ENCODE measurements at places on chromosomes 7 and 10.

- DNase-seq = no peak
These were observed 257.2 kb downstream of the KIAA1217 start for GRCh38 chr10:24465891-24466818.

GRCh38 chr10:9860045-9860444 lies 1157.6 kb upstream of the CELF2 start:
- no peak for DNase-seq

DNA sequence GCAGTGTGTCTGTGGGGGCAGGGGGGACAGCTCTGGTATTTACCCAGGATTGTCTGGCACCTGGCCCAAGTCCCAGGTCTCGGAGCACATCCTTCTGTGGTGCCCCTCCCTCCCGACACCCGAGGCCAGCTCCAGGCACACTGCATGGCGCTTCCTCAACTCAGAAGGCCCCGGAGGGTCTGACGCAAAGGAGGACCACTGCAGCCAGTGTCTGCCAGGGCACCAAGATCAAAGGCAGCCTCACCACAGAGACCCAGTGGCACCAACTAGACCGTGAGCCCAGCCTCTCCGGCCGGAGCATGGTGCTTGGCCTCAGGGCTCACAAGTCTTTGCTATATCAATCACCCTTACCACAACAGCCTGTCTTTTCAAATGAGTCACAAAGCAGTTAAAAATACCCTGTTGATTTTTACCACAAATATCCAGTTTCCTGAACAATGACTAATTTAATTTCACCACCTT lies 99.3 kb upstream of the DDC start:
- no peak for DNase-seq

DNA sequence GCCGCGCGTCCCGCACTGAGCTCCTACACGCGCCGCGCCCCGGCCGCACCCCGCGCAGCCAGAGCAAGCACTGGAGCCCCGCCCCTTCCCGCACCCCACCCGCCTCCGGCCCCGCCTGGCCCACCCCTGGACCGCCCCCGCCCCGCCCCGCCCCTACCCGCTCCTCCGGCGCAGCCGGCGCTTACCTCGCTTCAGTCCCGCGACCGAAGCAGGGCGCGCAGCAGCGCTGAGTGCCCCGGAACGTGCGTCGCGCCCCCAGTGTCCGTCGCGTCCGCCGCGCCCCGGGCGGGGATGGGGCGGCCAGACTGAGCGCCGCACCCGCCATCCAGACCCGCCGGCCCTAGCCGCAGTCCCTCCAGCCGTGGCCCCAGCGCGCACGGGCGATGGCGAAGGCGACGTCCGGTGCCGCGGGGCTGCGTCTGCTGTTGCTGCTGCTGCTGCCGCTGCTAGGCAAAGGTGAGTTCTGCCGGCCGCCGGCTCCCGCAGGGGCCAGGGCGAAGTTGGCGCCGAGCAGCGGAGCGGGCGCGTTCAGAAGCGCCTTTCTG lies at the start of gene RET:
RET (plus strand) TSS at position 194 of the 545 bp plus-strand sequence; CDS start at position 384, 190 bp downstream.
- peak; percentile 59 for DNase-seq

GRCh38 chr10:5775685-5776084 lies 37.5 kb downstream of the GDI2 start:
- no peak for DNase-seq

GRCh38 chr10:76336213-76336963 lies 905.0 kb downstream of the LRMDA start:
- DNase-seq = no peak

DNA sequence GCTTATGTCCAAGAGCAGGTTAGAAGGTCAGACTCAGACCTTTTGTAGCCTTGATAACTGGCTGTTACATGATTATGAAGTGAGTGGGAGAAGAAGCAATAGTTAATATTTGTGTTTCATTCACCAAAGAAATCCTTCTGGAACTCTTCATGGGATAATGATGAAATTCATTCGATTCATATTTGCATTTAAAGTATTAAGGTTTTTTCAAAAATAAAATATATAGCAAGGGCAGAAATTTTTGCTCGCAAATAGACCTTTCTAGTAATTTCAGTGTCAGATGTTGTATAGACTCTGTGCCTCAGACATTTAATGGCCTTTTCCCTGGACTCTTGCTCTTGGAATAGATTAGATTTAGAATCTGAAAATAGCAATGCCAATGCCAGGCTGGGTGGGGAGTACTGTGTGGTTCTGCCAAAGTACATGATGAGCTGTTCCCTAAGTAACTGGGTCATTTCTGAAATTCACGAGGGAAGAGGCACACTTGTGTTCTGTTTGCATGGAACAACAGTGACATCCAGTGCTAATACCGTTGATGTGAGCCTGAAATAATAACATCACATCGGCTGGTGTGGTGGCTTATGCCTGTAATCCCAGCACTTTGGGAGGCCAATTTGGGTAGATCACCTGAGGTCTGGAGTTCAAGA lies 119.2 kb downstream of the MBL2 start:
- no peak for DNase-seq

GRCh38 chr10:101311185-101312066 lies 42.5 kb upstream of the BTRC start:
- DNase-seq = no peak

DNA sequence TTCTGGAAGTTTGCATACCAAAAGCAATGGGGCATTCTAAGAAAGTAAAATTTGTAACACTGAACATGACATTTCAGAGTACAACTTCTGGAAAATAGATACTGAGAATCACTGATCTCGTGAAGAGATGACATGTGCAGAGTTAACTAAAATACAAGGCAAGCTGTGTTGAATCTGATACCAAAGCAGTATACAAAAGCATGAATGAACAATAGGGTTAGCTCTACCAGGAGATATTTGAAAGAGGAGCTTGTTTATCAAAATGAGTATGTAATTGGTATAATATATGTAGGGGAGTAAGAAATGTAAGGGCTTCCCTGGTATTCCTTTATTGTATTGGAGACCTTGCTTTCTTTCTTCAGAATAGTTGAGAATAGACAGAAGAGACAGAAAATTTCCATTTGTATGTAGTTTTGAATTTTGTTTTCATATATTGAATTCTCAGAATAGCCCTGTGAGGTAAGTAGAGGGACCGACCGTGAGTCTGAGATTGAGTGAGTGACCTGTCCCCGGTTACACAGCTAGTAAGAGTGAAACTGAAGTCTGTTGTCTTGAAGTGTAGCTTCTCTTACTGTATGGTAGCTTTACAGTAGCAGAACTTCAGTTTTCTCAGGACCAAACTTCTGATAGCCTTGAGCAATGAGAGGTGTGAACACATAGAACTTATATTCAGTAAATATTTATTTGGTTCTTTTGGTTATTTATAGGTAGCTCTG lies 5.0 kb downstream of the HBP1 start:
- DNase-seq = no peak

DNA sequence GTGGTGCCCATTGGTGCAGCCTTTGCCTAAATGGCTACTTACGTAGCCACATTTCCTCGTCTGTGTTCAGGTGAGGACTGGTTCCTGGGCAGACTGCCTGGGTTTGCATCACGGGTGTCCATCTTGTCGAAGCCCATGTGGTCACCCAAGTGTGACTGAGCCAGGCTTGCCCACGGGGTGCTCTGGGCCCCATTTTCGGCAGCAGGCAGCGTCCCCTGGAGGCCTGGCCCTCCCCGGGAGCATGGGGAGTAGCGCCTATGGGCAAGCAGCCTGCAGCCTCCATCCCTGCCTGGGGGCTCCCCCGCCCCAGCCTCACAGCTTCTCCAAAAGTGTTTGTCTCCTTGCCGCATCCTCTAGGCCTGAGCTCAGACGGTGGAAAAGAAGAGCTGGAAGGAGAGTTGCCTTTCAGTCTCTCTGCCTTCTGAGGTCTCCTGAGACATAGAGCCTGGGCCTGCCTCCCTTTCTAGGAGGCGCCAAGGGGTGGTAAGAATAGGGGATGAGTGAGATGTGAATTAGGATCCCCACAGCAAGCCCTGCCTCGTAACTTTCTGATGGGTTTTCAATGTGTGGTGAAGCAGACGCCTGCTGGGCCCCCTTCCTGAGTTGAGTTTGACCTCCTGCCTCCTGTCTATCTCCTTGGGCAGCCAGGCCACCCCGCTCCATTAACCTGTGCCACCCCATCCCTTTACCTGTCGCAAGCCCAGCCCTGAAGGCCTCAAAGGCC lies 42.7 kb downstream of the HTRA1 start:
- DNase-seq = no peak

- DNase-seq = peak; percentile 55
These were observed 12.5 kb upstream of the TSPAN15 start for GRCh38 chr10:69438536-69439349.

DNA sequence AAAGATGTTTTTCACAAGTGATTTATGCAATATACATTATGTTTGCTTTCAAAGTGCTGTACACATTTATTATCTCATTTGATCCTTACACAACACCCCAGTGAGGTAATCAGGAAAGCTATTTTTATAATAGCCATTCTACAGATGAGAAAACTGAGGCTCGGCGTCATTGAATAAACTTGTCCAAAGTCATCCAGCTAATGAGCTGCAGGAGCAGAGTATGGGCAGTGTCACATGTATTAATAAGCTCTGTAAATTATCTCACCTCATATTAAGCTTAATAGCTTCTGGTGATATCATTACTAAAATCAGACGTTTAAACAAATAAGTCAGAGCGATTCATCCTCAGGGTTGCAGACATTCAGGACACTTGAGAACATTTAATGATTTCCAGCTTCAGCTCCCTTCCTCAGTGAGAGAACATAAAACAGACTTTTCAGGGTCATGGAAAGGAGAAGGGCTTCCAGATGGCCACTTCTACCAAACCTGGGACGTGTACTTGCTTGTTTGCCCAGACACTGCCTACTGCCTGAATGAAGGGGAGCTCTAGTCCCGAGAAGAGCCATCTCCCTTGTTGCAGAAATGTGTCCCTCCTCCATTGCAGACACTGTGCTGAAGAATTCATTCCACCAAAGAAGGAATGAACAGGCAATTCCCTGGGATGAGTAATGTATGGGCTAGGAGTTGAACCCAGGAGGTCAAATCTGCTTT lies 20.5 kb upstream of the FZD1 start:
- DNase-seq = no peak

DNA sequence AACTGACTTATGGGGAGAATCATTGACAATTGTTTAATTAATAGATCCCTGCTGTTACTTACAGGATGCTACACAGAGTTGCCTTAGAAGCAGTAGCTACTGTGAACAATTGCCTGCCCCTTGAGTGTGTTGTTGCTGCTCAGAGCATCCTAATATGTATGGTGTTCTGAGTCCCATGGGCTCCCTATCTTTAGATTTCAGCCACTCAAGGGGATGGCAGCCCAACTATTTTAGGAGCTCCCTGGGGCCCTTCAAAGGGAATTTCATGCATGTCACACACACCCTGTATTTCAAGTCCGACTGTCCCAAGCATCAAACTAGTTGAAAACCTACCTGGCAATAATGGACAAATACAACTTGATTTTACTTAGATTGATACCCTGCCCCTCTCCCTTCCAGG lies 111.2 kb downstream of the NOC3L start:
- no peak for DNase-seq

- peak; percentile 47 for DNase-seq
These were observed 112.2 kb upstream of the PDCD4 start for GRCh38 chr10:110759523-110759922.

DNA sequence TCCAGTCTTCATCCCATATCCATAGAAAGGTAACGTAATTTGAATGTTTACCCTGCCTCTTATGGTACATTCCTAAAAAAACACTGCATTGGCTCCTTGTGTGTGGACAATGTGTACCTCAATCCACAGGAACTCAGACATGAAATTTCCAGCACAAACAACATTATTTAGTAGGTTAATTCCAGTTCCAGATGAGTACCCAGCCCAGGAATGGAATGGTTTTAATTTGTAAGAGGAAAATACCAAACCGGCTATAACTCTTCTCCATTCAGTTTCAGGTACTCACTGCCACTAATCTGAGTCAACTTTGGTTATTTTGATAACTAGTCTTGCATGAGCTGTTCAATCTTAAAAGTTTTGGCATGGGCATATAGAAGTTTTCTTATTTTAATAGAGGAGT lies 39.0 kb downstream of the TFPI2 start:
- no peak for DNase-seq

- no peak for DNase-seq
These were observed 84.8 kb upstream of the GSDME start for GRCh38 chr7:24842029-24842428.

GRCh38 chr7:66697449-66698438 lies 42.8 kb upstream of the RABGEF1 start:
- DNase-seq = peak; percentile 24

GRCh38 chr7:120227255-120227654 lies 45.7 kb upstream of the KCND2 start:
- no peak for DNase-seq

- DNase-seq = no peak
These were observed 7.2 kb downstream of the SGCE start for GRCh38 chr7:94648731-94649130.

- no peak for DNase-seq
These were observed 586 bp upstream of the AOC1 start for GRCh38 chr7:150851492-150852370.

GRCh38 chr7:2761131-2761624 lies 73.2 kb downstream of the AMZ1 start:
- DNase-seq = peak; percentile 61

DNA sequence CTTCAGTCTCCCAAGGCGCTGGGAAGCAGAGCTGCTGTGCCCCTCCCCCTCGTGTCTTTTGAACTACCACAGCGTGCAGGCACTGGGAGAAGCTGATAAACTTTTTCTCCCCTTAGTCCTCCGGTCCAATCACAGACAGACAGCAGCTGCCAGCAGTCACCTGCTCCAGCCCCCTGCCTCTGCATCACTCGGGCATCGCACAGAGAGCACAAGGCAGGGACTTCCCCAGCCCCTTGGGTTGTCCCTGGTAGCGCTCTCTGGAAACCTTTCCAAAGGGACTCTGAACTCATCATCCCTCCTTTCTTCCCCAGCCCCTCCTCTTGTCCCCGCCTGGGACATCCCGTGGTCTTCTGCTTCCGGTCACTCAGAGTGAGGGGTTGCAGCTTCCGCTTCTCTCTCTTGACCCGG lies 1.4 kb upstream of the NEUROG3 start:
- no peak for DNase-seq

DNA sequence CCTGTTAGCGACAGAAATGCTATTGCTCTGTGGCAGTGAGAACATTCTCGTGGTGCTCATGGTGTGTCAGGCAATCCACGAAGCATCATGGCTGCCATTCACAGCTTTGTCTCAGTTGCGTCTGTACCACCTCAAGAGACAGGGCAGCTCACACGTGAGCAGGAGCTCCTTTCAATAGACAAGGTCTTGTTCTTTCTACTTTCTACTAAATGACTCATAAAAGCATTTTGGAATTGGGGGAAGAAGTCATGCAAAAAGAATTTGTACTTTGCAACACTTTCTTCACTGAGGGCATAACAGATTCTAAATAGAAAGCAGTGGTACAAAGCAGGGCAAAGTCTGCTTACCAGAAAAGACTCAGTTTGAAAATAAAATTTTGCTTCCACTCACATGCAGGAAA lies 638.5 kb downstream of the PHTF2 start:
- DNase-seq = no peak

DNA sequence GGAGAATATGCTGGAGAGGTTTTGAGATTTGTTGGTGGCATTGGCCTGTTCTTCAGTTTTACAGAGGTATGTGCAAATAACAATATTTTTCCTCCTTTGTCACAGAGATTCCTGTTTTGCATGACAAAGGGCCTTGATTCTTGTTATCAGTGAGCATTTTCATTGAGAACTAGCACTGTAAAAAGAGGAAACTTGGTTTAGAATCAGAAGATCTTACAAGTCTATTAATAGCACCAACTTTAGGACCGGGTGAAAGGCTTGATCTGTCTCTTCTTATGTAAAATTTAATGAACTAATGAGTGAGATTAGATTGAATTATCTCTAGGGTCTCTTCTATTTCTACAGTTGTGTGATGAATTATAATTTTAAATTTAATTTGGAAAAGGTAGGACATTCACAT lies 25.5 kb downstream of the TSPAN13 start:
- no peak for DNase-seq
